ENCODE measurements at places on chromosomes 1 and 21.

GRCh38 chr1:248892590-248892989 is 13.4 kb upstream of the PGBD2 start:
- no peak for DNase-seq

GRCh38 chr1:209150114-209150513 is 433.4 kb upstream of the CAMK1G start:
- DNase-seq, result no peak

GRCh38 chr1:22141554-22142314 is 1.2 kb downstream of the WNT4 start:
- no peak for DNase-seq

DNA sequence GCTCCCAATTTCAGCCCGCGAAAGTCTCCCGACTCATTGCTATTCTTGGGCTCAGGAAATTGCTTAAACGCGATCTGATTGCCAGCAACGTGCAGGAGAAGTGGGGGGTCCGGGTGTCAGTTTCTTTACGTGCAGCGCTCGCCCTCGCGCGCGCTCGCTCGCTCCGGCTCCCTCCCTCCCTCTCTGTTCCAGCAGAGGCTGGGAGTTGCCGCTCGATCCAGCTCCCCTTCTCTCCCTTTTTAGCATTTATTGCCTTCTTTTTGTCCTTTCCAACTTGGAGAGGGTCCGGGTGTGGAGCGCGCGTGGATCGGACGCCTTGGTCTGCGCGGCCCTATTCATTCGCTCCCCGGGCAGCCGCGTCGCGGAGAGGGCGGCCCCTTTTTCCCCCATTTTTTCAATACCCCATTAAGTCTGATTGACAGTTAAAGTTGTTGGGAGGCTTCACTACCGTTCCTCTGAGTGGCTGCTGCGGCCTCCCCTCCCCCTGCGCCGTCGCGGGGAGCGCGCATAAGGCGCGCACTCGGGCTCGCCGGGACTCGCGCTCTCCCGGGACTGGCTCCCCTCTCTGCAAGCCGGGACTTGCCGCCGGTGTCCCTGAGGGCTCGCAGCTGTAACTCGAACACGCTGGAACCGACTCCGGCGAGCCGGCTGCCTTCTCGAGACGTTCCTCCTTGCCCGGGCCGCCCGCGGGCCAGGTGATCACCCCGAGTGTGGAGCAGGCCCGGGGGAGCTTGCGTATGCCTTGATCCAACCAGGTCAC is at the start of gene DHRS3:
Gene DHRS3, minus strand, starts transcription at position 310 of the 760 bp plus-strand sequence. CDS start 862 bp downstream, outside the sequence.
- no peak for DNase-seq

GRCh38 chr1:34928699-34929496 is 552 bp downstream of the DLGAP3 start:
- no peak for DNase-seq

- no peak for DNase-seq
Observed at GRCh38 chr1:50438945-50439344, 15.7 kb upstream of the DMRTA2 start.

Data from NCI-H1417 treated with DMSO at 0.1 percent for 48 hours (cell line).